HuH-7 (cell line): ENCODE measurements at places on chromosomes 16 and 17.

DNA sequence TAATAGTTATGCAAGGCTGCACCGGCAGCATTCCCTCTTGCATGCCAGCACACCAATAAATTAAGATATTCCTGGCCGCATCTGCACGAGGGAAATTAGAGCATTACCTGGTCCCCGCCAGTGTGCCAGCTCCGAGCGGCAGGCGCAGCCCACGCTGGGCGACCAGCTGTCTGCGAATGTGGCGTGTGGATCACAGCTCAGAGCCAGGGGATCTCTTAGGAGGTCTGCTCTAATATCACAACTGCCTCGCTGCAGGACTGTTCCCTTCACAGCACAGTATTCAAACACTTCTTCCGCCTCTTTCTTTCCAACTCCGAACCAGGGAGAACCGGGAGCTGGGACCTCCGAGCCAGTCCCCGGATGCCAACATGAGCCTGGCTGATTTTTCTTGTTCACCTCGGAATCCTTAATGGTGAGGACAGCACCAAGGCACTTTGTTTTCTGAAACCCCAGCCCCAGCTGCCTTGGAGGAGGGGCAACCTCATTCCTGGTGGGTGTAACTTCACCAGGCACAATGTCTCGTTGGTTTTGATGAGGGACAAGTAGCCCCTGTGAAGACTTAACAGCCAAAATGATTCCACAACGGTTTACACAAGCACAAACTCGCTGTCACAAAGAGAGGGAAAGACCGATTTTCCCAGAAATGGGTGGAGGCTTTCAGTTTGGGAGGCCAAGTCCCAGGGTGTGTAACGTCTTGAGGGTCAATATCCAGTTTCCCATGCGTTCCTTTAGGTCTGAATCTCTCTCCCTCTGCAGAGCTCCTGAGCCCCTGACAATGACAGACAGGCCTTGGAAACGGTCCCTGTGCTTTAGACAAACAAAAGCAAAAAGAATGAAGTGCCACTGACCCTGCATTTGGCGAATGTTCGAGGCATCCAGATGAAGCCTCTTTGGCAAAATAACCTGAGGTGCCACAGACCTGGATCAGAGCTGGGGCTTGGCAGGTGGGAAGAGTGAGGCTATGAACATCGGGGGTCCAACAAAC lies 213.2 kb downstream of the C16orf78 start:
- no peak for DNase-seq

DNA sequence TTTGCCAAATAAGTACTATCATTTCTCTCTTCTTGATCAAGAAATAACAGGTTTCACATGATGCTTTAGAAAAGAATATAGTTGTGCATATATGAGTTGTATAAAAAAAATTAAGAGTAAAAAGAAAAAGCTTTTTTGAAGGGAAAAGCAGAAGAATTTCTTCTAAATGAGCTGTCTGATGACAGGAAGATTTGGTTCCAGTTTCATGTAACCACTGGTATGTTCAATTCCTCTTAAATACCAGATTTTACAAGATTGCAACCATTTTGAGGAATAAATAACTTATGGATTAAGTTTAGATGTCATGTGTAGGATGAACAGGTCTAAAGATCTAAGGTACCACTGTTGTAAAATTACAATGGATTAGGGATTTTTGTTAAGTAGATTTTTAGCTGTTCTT lies 45.0 kb downstream of the VMP1 start:
- DNase-seq = no peak

DNA sequence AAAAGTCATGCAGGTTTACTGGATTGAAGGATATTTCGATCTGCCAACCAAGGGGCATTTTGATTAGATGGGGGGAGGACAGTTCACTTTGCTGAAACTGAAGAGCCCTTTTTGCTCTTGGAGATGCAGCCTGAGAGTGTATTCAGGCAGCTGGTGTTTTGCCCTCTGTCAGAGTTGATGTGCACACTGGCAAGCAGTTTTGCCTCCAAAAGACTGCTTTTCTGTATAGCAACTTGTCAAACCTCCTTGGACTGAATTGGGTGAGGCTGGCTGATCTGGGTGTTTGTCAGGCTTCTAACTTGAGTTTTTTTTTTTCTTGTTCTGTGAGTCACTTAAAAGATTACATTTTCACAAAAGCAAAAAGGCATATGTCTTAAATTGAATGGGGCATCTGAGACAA lies 22.6 kb upstream of the ANKFN1 start:
- no peak for DNase-seq

- no peak for DNase-seq
Observed at GRCh38 chr16:85778873-85779272, 20.5 kb downstream of the EMC8 start.

DNA sequence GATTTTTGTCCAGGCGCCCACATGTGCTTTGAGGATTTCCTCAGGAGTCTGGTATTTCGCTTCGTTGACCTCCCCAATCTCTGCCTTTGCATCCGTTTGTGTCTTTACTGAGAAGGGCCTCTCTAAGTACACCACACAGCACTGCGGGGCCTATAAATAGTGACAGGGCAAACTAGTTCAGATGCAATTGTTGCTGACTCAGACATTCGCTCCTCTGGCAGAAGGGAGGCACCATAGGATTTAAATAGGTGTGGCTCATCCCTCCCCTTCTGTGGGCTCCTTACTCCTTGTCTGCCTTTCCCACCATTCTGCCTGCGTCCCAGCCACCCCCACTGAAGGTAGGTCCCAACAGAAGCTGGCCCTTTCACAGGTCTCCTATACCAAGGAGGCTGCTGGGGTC lies 192.3 kb downstream of the SHISA9 start:
- no peak for DNase-seq

- no peak for DNase-seq
Observed at GRCh38 chr16:54446639-54447038, 160.1 kb upstream of the IRX3 start.

- peak; percentile 3 for DNase-seq
Observed at GRCh38 chr17:79946352-79947231, 89.1 kb downstream of the TBC1D16 start.

GRCh38 chr16:57863434-57864160 lies 61.3 kb upstream of the KIFC3 start:
- DNase-seq = no peak

- DNase-seq = no peak
Observed at GRCh38 chr17:67440277-67441051, 63.4 kb downstream of the PITPNC1 start.

- DNase-seq = no peak
Observed at GRCh38 chr16:50165473-50165872, 12.4 kb downstream of the TENT4B start.

DNA sequence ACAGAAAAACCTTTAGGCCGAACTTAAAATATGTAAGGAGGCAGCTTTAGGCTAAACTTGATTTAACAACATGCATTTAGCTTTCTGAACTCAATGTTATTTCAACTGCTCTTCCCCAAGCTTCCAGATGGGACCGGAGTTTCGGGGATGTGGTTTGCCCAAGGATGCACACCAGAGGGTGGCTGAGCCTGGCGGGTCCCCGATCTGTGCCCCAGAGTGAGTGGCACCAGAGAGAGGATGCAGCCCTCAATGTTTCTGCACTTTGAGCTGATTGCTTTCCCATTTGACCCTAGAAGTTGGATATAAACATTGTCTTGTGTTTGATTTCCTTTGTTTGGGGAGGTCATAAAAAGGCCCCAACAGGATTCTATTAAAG lies 348.0 kb upstream of the TNRC6C start:
- DNase-seq = no peak

GRCh38 chr17:15380446-15380845 lies 39.0 kb upstream of the TEKT3 start:
- DNase-seq = no peak

GRCh38 chr17:48644159-48644558 lies 18.0 kb upstream of the HOXB9 start:
- DNase-seq = no peak

DNA sequence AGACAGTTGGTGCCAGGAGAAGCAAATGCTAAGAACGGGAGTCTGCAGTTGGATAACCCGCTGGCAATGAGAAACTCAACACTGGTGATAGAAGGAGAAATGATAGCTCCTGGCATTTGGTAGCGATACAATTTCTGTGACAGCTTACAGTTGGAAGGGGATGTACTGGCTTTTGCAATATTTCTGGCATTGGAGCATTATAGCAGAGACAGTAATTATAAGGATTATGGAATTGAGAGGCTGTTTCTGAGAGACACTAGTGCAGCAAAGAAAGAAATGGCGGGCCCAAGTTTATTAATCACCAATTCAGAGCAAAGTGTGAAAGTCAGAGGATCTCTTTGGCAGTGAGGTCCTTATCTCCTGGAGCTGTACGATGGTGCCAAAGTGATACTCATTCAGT lies 16.1 kb upstream of the SDK2 start:
- no peak for DNase-seq

DNA sequence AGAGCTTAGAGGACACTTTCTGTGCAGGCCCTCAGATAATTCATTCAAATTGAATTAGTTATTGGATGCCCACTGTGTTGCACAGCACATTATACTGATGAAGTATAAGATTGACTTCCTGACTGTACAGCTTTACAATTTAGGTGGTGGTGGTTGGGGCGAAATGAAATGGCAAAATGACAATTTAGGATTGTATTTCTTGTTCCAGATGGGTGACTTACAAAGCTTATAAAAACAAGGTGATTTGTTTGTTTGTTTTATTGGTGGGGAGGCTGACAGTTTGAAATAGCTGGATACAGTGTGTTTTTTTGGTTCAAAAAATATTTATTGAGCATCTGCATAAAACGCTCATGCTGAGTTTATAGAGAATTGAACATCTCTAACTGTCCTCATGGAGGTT lies 1.6 kb downstream of the MAP2K4 start:
- no peak for DNase-seq

DNA sequence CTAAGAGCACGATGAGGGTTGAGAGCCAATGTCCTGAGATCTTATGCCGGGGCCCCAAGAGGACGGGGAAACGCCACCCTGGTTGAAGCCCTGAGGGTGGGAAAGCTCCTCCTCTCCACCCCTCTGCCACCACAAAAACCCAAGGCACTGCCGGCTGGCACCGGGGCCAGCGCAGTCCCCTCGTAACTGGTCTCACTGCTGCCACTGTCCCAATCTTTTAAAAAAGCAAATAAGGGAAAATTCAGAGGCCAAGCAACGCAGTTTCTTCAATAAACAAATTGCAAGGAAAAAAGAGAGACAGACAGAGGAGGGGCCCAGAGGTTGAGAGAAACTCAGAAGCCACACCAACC lies 6.7 kb downstream of the GRIN2C start:
- DNase-seq = no peak

DNA sequence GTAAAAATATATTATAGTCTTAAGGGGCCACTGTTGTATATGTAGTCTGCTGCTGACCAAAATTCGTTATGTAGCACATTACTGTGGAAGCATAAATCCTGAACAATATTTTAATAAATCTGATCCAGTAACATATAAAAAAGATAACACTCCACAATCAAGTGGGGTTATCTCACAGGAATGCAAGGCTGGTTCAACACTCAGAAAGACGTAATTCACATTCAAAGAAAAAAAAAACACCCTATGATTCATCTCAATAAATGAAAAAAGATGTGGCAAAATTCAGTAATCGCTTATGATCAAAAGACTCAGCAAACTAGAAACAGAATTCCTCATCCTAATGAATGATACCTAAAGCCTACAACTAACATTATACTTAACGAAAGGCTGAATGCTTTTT lies 47.8 kb downstream of the CREBBP start:
- DNase-seq = no peak

- no peak for DNase-seq
Observed at GRCh38 chr16:14309906-14310305, 238.8 kb downstream of the MRTFB start.

DNA sequence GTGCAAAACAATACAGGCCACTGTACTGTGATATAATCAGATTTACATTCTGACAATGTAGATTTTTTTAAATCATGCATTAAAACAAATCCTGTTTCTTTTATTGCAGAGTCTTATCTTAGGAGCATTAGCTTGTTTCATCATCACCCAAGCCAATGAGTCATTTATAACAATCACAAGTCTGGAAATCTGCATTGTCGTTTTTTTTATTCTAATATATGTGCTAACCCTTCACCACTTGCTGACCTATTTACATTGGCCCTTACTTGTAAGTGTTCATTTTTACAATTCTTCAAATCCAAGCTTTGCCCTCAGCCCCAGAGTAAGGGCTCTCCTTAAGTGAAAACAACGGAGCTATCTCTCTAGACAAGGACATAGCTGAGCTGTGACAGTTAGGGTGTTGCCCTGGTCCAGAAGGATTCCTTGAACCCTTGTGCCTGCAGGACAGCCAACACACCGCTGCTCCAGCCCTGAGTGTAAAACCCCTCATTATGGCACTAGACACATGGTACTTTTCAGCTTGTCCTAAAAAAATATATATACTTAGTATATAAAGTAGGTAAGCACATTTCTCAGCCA lies 3.7 kb downstream of the CMTM1 start:
- DNase-seq = no peak

- DNase-seq = no peak
Observed at GRCh38 chr17:81252326-81252986, 13.3 kb downstream of the NDUFAF8 start.

DNA sequence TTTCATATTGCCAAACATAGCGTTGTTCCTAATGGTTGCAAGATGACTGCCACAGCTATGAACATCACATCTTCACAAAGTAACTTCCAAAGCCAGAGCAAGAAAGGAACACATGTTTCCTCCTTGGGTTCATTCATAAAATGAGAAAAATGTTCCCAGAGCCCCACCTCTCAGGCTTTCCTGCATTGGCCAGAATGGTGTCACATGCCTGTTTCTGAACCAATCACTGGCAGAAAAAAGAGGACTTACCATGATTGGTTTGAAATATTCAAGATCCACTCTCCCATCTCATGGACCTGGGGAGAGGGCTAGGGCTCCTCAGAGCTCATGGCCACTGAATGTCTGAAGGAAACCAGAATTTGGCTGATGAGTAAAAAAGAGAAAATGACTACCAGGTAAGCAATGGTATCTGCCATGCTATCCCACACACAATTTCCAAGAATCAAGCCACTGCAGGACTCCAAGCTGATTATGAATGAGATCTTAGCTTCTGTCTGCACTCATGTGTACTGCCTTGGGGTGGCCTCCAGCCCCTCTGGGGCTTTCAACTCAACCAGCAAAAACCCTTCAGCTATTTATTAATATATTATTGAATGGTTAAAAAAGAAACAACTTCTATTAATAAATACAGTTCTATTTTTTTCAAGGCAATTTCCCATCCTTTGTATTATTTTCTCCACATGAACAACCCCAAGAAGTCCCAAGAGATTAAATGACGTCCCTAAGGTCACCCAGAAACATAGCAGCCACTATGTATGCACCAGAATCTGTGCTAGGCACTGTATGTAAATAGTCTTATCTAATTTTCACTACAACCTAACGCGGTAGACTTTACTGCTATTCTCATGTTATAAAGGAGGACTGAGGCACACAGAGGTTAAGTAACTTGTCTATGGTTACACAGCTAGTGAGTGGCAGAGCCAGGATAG lies 61.4 kb upstream of the TMC5 start:
- DNase-seq = no peak

DNA sequence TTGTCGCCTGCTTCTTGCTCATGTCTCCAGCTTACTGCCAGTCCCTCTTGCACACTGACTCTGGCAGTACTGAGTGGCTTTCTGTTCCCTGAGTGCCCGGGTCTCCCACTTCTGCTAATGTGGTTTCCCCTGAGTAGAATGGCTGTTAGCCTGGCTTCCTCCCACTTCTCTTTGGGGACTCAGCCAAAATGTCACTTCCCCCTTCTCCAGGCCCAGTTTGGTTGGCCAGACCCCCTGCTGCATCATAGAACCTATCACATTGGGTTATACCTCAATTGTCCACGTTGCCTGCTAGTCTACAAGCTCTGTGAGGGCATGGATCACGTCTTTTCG lies 304.4 kb downstream of the HS3ST3B1 start:
- no peak for DNase-seq

GRCh38 chr16:12805066-12805465 lies 1.4 kb upstream of the CPPED1 start:
- DNase-seq = no peak

GRCh38 chr16:4641895-4642294 lies 17.3 kb downstream of the MGRN1 start:
- no peak for DNase-seq
